Hindlimb muscle (tissue), 1 donor: ENCODE measurements at places on chromosomes 5 and 9.
A peak's percentile ranks its signal among the peaks of the same experiment; 100 is the strongest.

GRCh38 chr5:55847837-55848236 lies 3.3 kb upstream of the IL31RA start:
- DNase-seq, result no peak

DNA sequence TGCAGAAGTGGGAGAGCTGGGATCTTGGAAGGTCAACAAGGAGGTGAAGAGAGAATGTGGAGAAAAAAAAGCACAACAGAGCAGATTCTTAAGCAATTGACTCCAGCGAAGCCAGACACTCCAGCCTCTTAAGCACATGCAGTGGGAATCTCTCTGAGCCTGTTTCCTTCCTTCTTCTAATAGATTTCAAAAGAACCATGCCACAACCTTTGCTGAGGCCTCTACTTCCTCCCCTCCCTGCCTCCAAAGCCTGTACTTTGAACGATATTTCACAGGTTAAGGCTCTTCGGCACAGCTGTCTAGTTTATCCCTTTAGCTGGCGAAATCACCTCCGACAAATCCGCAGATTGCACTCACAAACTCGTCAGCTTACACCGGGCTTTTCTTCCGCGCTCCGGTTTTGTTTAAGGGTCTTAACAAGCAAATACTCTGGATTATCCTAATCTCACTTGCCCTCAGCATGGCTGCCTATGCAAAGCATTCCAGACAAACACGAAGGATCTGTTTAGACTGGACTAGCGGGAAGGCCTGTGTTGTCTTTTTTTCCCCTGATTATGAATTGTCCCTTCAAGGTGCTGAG lies 211.6 kb upstream of the PANK3 start:
- DNase-seq, result no peak

DNA sequence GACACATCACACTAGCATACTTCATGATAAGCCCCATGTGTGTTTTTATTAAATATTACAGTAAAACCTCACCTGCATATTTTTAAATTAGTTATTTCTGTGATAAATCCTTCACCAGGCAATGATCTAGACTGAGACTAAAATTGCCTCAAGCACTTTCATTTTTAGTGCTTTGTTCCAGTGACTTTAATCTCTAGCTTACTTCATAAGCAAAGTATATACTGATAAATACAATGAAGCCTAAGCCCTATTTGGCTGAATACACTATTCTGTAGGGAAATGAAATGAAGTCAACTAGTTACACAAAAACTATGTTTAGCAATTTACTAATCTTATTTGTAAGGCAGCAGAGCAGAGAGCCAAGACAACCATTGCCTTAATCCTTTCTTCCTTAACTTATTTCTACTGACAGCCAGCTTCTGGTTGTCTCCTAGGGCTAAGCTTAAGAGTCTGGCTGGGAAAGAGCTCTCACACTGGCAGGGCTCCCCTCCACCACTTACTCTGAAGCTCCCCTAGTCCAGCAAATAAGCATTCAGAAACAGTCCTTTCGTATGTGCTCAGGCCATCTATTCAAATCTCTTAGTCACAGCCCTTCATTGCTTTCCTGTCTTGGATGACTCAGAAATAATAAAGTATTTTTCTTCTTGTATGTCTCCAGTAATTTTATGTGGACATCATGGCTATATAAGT lies 31.4 kb upstream of the MTAP start:
- no peak for DNase-seq

GRCh38 chr9:122005597-122005996 lies 87.5 kb downstream of the TTLL11 start:
- DNase-seq, result no peak

DNA sequence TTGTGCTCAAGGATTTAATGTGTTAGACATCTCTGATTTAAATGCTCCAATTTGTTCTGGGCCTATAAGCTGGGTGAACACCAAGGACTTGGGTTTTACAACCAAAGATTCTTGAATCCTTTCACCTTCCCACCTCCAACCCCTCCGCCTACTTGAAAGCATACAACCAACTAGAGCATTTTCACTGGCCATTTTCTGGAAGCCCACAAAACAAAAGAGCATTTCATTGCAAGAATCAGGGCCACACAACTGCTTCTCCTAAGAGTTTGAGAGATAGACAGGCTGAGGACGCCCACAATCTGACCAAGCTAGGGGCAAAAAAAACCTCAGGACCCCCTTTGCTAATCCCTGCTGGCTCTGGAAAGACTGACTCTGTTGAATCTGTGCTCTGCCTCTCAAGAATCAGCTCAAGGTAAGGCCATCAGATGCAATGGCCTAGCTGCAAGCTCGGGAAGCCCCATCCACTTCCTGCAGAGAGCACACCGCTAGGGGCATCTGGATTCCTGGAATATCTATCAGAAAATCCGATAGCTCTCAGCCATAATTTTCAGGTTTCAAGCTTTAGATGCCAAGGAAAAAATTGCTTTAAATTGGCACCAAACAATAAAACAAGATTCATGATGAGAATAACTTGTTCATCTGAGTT lies 57.7 kb downstream of the RETREG1 start:
- no peak for DNase-seq

GRCh38 chr5:32290922-32291321 lies 21.8 kb downstream of the MTMR12 start:
- DNase-seq, result no peak

- DNase-seq, result no peak
Observed at GRCh38 chr5:111755345-111755941, 1.6 kb downstream of the NREP start.

DNA sequence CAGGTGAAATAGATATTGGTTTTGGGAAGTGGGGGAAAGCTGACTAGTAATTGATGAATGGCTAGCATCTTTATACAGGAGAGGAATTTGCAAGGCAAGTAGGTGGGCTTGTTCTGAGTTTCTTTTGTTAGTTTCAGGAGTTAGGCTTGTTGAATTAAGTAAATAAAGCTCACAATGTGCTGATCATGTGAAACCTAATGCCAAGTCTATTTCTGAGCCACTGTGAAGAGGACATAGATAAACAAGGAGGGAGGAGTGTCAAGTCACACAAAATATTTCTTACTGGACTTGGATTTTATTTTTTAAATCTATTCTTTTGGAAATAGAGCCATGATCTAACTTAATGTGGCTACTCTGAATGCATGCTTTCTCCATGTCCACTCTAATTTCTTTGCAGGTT lies 19.9 kb downstream of the GDA start:
- no peak for DNase-seq

GRCh38 chr5:44862808-44863207 lies 54.1 kb downstream of the MRPS30 start:
- DNase-seq, result no peak

DNA sequence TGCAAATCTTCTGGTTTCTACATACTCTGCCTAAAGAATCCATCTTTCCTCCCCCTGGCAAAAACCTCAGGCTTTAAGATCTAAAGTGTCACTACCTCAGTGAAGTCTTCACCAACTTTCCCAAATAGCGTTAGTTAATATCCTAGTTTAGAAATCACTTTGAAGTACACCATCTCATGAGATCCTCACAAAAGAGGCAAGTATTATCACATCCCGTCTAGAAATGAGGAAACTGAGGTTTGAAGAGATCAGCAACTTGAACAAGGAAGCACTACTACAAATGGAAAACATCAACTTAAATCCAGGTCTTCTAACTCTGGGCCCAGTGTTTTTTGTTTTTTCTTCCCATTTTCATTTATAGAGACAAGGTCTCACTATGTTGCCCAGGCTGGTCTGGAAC lies 4.6 kb downstream of the AP3B1 start:
- no peak for DNase-seq

DNA sequence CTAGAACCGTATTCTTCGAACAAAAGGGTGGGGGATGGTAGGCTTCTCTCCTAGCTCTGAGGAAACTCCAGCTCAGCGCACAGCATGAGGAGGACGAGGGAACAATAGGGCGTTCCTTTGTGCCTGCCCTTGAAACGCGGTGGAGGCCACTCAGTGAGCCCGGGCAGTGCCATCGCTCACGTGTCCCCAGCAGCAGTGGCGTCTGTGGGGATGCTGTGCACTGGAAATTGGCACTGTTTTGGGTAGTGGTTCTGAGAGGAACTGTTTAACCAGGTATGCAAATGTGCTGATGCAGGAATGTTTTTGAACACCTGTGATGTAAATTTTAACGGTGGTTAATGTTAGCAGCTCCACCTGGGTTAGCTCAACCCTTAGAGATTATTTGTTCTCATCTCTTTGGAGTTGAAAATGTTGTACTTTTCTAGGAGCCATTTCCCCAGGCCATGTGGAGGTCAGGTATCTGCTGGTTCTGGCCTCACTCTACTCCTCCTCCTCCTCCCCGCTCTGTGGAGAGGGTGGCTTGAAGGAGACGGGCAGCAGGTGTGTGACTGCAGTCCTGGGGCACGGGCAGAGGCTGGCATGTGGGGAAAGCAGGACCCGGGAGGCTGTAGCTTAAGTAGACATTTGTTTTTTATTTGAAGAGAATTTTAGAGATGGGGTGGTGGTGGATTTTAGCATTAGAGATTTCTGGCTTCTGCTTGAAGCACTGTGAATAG lies 48.3 kb downstream of the EHMT1 start:
- DNase-seq, result no peak

- no peak for DNase-seq
Observed at GRCh38 chr5:54360089-54360488, 49.7 kb upstream of the ARL15 start.

GRCh38 chr9:92180669-92181181 lies 65.5 kb upstream of the SPTLC1 start:
- DNase-seq, result no peak

GRCh38 chr5:144183254-144183889 lies 12.7 kb downstream of the KCTD16 start:
- no peak for DNase-seq

DNA sequence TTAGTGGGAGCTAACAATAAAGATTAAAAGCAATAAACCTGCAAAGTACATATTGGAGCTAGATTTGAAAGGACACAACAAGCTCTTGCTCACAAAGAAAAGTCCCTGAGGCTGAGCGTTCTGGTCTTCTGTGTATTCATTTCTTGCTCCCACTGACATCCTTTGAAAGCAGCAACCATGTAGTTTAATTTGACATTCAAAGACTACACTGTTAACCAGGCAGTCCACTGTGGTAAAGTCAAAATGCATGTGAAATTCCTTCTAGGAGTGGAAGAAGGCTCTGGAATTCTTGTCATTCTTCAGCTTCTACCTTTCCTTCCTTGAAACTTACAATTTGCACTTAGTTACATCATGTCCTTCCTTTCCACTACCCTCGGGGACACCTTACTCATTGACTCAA lies 480.7 kb downstream of the CSNK1G3 start:
- no peak for DNase-seq

DNA sequence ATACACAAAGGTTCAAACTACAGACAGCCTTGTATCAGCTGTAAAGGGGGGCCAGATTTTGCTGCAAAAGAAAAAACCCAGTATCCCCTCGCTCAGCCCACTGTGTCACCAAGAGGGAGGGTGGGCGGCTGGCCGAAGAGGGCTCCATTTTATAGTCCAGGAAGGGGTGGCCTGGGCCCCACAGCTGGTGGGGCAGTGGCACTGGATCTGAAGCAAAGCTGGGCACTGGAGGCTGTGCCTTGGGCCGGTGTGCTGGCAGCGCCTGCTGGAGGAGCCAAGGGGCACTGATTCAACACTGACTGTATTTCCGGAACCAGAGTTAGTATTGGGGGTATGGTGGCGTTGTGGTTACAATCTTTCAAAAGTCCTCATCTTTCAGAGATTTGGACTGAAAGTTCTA lies 9.1 kb downstream of the BRD3 start:
- no peak for DNase-seq

GRCh38 chr9:10104774-10105173 lies 508.0 kb downstream of the PTPRD start:
- peak; percentile 19 for DNase-seq

GRCh38 chr5:142888469-142889085 lies 118.4 kb downstream of the ARHGAP26 start:
- DNase-seq, result peak; percentile 53

GRCh38 chr9:118536153-118536552 lies 832.0 kb downstream of the TLR4 start:
- DNase-seq, result no peak

- DNase-seq, result no peak
Observed at GRCh38 chr9:129989740-129990139, 53.2 kb downstream of the FNBP1 start.

DNA sequence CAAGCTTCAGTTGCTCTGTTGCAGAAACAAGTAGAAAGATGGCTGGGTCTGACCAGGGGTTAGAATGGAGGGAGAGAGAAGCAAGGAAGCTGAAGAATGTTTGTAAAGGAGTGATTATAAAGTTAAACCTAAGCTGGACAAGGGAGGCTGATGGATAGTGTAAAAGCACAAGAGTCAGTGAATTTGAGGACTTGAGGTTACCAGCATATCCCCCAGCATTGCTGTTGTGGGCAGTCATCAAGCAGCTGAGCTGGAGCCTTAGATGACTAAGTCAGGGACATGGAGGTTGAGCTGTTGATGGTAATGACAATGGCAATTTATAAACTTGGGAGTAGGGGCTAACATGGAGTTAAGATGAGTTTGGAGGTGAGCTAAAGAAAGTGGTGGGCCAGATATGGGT lies 131.5 kb downstream of the ERCC6L2 start:
- DNase-seq, result no peak
